Occipital lobe (tissue), 3 donors: ENCODE measurements at places on chromosomes 5 and 9. TPM values are rescaled to one million over a fixed set of nuclear protein-coding genes. Genes with fewer than 3 reads are reported as not detected.

CD14 gene
- total RNA-seq: 15.4 TPM

LRRC26 gene
- total RNA-seq: 0.62 TPM

EIF4E1B gene
- total RNA-seq: not detected

ARHGEF37 gene
- 1.4 TPM for total RNA-seq

ADRB2 gene
- 1.6 TPM for total RNA-seq

WNT8A gene
- total RNA-seq: not detected

PTGER4 gene
- 3.3 TPM for total RNA-seq

PCDHA2 gene
- 11.5 TPM for total RNA-seq

LTC4S gene
- total RNA-seq: 1.7 TPM

TMEM174 gene
- total RNA-seq: not detected

OLFM1 gene
- 77.8 TPM for total RNA-seq

TSSK1B gene
- total RNA-seq: 0.16 TPM

MYMK gene
- not detected for total RNA-seq

PCDHB3 gene
- total RNA-seq: 10.3 TPM

MAMDC2 gene
- 3.0 TPM for total RNA-seq
